Heart left ventricle (tissue), 16 donors: ENCODE measurements at places on chromosomes 5 and 9.

- no peak for DNase-seq
Measured at GRCh38 chr5:77224672-77225355, 14.3 kb downstream of the PDE8B start.

- peak; percentile 34 for DNase-seq
Measured at GRCh38 chr5:63401436-63402046, 560.7 kb downstream of the HTR1A start.

- peak; percentile 83 for DNase-seq
Measured at GRCh38 chr9:63816751-63817621, 1468.0 kb downstream of the FOXD4L5 start.

DNA sequence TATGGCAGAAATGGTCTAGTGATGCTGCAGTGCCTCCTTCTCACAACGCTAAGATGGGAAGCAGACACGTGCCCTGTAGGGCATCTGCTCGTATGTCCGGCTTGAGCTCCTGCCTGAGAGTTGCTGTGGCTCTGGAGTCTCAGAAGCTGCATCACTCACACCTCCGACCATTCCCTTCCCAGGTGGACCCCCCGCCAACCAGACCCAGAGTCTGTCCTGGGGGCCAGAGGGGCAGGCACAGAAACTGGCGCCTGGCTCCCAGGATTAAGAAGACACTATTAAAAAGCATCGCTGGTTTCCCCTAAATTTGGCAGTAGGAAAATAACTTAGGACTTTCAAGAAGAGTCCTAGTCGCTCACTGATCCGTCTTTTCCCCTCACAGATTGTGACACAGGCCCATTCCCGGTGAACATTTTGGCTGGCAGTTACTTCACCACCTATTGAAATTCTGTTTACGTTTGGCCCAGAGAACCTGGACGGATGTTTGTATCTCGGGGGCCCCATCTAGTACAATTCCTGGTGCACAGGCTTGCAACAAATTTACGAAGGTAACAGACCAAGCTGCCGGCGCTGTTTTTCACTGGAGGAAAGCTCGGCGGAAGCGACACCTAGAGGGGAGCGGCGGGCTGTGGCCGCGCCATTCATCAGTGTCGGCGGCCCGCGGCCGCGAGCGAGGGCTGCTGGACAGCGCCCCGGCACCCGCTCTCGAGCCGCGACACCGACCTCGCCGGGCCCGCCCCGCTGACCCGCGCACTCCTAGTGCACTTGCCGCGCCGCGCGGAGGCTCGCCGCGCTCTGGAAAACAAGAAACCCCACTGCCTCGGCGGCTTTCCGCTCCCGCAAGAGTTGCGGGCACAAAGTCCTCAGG is 1.6 kb downstream of the FSTL4 start:
- DNase-seq, result peak; percentile 75

- DNase-seq, result no peak
Measured at GRCh38 chr5:128904805-128905567, 60.3 kb upstream of the SLC27A6 start.

GRCh38 chr5:119021149-119021732 is 32.9 kb upstream of the DTWD2 start:
- no peak for DNase-seq

DNA sequence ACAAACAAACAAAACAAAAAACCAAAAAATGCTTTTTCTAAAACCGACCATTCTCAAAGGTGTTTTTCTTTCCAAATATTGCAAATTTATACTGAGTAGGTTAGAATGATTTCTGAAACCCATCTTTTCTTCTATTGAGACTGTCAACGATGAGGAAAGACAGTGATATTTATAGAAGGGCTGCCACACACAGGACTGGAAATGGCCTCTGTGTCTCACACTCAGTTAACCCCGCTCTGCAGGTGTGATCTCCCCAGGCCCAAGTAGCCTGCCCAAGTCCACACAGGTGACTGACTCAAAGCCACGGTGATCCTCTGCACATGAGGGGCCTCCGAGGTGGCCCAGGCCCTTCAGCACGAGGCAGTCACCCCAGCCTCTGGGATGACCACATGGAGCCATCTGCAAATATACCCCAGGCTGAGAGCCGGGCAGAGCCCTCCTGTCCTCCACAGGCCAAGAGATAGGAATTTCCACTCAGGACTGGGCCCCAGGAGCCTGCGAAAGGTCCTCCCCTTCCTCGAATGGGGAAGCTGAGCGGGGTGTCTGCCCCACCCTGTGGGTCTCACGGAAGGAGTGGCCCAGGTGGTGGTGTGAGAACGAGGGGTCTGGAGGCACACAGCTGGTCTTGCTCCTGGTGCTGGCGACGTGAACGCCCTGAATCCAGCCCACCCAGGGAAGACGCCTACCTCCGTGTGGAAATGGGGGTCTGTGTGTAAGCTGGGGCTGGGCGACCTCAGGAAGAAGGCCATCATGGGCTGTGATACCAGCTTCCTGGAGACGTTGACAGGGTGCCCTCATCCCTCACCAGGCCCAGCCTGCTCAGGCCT is 53.0 kb upstream of the PHYKPL start:
- no peak for DNase-seq

GRCh38 chr5:72597456-72597948 is 90.3 kb upstream of the ZNF366 start:
- no peak for DNase-seq

DNA sequence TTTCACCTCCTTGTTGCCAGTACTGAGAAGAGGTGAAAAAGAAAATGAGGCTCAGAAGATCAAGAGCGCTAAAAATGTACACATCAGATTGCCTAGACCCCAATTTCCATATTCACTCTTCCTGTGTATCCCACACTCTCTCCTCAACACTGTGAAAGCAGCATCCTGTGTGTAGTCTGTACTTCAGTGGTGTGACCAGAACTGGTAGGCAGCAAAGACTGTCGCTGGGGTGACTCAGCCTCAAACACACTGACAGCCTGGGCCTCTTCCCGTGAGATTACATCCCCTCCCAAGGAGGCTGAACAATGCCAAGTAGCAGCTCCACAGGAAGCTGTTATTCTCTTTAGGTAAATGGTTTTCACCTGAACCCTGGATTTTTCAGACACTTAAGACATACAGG is 135.5 kb downstream of the CCDC192 start:
- DNase-seq, result no peak

DNA sequence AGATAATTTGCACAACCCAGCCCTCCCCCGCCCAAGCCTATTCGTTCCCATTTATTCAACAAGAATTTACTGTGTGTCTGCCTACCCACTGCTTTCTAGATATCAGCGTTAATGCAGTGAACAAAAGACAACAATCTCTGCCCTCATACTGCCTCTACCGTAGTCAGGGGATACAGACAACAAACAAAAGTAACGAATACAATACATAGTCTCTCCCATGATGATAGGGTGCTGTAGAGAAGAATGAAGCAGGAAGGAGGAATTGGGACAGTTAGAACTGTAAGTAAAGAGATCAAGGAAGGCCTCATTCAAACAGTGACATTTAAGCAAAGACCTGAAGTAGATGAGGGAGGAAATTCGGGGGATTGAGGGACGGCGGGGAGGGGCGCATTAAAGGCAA is 1.7 kb downstream of the GFM2 start:
- no peak for DNase-seq

GRCh38 chr9:126421567-126422428 is 95.2 kb downstream of the MVB12B start:
- no peak for DNase-seq

- no peak for DNase-seq
Measured at GRCh38 chr5:37685816-37686215, 154.0 kb downstream of the GDNF start.

DNA sequence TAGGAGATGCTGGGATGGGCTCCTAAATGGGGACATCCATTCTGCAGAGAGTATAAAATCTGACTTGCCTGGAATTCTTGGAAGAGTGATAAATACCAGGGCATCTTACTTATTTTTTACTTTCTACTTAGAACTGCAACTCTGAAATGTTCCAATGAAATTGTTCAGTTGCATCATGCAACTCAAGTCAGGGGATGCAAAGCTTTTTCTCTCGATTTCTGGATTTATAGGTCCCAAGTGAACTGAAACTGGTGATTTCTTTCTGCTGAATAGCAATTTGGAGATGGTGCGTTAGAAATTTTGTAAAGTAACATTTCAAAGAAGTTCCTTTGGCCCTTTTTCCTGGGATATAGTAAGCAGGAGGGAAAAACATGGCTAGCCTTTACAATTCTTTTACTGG is 238.4 kb upstream of the CD180 start:
- no peak for DNase-seq

GRCh38 chr9:10614196-10614800 is 1.5 kb upstream of the PTPRD start:
- no peak for DNase-seq

GRCh38 chr5:33850100-33850594 is 41.6 kb downstream of the ADAMTS12 start:
- DNase-seq, result no peak

- DNase-seq, result no peak
Measured at GRCh38 chr9:130536701-130537107, 42.7 kb upstream of the FUBP3 start.

- DNase-seq, result peak; percentile 80
Measured at GRCh38 chr5:150158170-150158949, 2.7 kb upstream of the PDGFRB start.

GRCh38 chr5:173534664-173535063 is 81.8 kb downstream of the BOD1 start:
- no peak for DNase-seq
